SJSA1 (cell line): ENCODE measurements at places on chromosomes 12 and 14.

DNA sequence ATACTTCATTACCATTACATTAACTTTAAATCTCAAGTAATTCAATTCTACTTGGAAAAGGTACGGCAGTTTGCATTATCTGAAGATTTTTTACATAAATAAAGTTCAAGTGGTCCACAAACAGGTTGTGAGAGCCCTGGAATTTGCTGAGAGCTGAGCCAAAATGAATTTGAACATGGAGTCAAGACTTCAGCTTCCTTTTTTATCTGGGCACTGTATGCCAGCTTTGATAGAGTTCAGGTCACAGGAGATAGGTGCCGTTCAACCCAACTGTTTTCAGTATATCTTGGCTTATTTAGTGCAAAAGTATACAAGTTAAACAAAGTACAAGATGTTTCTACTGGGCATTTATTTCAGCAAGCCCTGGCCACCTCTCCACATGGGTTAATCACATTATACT lies 28.8 kb downstream of the HNRNPC start:
- no peak for DNase-seq

- DNase-seq = no peak
Measured at GRCh38 chr12:12947902-12948301, 4.1 kb downstream of the GPRC5D start.

DNA sequence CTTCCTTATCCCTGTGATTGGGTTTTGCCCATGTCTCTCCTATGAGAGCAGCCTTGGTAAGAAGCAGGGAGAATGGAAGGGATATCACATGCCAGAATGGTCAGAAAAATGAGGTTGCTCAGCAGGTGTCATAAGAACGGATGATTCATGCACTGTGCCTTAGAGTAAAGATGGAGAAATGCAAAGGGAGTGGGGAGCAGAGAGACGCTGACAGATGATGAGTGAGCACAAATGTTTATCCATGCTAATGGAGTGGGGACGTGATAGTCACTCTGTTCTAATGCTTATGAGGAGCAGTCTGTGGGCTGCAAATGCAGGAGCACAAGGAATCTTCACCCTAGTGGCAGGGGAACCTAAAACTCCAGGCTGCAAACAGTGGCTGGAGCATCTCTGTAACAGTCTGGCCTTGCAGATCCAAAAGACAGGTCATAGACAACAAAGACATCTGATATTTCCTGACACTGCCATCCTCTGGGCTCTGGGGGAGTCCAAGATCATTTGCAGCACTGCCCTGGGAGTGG lies 243.2 kb downstream of the CACNA1C start:
- no peak for DNase-seq

DNA sequence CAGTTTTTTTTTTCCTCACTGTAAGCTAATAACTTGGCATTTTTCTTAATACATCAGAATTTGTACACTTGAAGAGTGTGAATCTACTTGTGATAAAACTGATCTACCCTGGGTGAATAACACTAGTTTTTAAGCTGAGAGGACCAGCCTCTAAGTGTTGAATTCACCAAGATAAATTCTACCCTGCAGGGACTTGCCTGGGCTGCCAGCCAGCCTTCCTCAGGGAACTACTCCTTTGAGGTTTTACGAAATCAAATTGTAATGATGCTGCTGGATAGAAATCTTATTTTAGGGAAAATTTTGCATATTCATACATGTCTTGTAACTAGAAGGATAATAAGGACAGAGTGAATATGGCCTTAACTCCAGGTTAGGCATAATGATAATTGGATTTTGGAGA lies 1.9 kb downstream of the MED21 start:
- DNase-seq = no peak

- no peak for DNase-seq
Measured at GRCh38 chr12:24595652-24596235, 353.2 kb downstream of the BCAT1 start.

DNA sequence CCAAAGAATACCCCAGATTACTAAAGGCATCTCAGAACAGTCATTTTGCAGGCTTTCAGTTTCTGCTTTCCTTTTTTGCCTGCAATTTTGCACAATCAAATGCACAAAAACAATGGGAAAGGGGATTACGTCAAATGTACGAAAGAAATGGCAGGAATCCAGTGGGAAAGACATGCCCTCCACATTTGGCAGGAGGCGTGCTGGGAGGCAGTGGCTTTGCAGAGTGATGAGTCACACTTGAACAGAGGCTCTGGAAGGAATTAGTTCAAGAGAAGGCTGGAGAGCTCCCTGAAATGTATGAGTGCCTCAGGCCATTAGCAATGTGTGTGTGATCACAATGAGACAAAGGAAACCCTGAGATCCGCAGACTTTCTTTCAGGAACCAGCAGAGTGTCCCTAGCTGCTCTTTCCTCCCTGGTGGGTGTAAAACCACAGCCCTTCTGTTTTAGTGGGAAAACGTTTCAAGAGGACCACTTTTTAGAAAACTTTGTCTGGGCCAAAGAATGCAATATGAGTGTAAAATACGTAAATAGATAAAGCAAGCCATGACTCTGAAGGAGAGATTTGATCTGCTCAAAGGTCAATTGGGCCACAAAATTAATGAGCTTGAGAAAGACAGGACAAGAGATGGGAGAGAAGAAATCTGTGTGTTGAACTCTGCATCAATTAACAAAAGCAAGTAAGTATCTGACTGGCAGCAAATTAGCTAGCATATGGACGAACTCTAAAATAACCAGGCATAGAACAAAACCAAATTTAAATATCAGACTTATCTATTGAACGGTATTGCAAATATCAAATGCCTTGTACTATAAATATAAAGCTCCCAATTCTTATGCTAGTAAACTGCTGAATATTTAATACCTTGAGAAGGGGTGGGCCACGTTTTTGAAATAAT lies 155.4 kb upstream of the PDE3A start:
- DNase-seq = peak; percentile 97

DNA sequence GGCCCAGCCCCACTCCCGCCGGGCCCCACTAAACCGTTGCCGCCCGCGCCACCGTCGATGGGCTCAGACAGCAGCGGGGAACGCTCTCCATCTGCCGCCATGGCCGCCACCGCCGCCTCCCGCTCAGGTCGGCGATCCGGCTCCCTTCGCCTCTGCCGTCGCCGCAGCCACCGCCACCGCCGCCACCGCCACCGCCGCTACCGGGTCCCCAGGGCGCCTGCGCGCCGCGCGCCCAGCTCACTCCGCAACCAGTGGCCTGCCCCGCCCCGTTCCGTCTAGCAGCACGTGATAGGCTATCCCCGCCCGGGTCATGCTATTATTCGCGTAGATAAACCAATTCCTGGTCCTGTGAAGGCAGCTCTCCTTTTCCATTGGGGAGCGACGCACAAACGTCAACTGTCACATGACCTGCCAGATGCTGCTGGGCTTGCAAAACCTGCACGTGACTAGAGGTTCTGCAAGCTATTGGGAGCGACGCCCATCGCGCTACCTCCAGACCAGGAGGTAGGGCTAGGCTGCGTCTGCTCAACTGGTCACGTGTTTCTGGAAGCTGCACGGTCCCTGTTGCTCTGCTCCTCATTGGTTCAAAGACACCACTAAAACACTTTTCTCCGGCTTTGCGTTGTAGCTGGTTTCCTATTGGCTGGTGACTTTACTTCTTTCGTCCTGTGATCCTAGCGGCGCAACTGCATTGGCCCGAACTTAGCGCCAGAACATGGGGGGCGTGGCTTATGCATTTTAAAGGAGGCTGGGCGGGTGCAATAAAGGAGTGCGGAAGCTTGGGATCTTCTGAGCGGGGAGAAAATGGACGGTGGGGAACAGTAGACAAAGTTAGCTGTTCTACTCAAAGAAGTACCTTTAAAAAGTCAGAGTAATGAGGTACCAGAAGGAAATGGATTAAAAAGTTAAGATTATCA lies at the start of gene PIP4P1:
PIP4P1 (minus strand) TSS at position 210 of the 917 bp plus-strand sequence; CDS start at position 101, 109 bp downstream.
- DNase-seq = peak; percentile 97

- DNase-seq = no peak
Measured at GRCh38 chr12:120642826-120643225, 2.4 kb downstream of the CABP1 start.

DNA sequence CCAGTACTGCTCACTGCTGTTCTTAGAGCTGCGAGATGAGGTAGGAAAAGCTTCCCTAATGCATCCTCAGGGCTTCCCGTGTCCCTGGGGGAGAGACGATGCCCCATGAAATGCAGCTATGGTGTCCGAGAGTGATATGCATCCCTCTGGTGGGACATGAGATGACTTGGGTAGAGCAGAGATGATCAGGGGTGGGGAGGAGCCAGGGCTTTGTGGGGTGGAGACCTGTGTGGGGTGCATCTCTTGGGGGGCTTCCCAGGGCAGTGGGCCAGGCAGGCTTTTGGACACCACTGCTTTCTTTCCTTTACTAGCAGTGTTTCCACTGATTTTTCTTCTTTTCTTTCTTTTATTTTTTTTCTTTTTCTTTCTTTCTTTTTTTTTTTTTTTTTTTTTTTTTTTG lies 147.3 kb downstream of the ADGRD1 start:
- no peak for DNase-seq

DNA sequence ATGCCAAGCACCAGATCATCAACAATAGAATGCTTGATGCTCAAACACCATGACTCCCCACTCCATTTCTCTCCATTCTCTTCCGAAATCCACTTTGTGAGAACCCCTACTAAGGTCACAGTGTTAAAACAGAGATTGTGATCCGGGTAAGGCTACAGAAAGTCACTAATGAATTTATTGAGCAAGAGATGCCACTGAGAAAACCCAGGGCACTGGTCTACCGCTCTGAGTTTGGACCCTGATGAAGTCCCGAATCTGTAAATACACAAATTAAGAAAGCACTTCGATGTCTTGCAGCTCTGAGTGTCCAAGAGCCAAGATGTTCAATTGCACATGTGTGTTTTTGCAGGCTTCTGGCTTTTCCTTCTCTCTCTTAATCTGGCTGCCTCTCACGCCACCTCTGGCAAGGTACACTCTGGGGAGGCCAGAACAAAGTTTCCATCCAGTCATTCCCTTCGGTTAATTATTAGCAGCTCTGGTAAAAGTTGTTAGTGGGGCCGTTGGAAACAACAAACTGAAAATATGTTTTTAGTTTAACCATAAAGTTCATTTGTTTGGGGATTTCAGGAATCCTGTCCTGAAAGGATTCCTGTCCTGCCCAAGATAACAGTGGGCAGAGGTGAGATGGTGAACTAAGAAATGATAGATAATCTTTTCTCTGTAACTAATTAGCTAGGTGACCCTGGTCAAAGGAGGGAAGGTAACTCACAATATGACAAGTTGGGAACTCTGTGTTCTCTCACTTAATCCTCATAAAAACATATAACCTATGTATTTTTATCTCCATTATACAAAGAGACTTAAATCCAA lies 75.4 kb downstream of the BTG1 start:
- no peak for DNase-seq

DNA sequence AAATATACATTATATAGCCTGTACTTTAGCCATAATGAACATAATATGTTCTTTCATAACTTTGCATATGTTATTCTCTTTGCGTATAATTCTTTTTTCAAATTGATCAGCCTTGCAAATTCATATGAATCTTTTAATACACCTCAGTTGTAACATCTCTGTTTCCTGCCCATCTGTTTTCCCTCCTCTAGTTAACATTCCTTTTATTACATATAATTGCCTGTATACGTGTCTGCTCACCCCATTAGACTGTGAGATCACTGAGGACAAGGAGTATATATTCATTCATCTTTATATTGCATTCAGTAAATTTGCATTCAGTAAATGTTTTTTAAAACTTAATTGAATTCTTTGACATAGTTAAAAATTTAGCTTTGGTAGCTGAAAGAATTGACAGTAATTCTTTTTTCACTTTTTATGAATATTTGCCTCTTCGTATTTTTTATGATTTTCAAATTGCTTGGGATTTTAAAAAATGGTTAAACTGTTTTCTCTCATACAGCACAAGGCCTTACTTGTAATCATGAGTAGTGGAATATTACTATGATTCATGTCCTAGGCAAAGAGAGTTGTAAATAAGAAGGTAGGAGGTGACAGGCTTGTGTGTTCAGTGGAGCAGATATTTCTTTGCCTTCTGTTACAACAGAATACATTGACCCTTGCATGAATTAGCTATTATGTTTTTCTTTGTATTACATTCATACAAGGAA lies 32.8 kb upstream of the KLHL42 start:
- DNase-seq = no peak

GRCh38 chr12:132125736-132126135 lies 18.4 kb downstream of the DDX51 start:
- no peak for DNase-seq

- DNase-seq = no peak
Measured at GRCh38 chr12:130308393-130308792, 29.3 kb upstream of the PIWIL1 start.

DNA sequence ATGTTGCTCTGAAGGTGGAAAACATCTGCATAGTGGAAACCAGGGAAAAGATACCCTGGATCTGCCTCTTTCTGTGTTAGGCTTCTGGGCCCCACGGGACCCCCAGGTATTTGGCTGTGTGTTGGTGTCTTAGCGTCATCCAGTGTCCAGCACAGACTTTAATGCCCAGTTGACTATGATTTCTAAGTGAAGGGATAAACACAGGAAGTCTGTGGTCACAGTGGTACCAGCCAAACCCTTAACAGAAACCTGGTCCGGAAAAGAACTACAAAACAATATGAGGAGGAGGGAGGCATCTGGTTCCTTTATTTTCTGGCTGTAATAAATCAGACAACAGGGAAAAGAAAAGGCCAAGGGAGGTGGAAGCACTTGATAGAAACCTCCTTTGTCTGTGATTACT lies 56.4 kb downstream of the CMKLR1 start:
- DNase-seq = no peak

DNA sequence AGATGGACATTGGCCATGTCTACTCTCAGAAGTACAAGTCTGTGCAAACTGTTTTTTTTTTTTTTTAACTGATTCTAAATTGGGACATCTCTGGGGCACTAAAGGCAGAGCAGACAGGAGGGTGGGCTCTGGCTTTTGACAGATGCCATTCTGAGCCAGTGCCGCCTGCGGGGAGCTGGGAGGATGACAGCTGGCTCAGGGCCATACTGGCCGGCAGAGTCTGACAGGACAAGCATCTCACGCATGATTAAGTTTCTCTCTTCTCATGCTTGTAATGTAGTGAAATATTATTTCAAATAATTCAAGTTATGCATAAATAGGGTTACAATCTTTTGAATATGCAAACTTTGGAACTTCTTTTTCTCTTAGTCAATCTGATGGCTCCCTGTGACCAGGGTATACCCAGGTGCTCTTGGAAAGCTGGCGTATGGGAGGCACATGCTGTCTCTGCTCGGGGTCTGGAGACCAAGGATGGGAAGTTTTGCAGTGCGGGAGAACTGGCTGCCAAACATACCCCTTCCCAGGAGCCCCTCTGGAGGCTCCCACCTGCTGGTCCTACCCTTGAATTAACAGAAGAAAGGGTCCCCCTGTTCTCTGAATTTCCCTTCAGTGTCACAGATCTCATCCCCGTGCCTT lies 7.6 kb downstream of the CDCA4 start:
- no peak for DNase-seq

GRCh38 chr12:28456934-28457710 lies 266.9 kb downstream of the CCDC91 start:
- no peak for DNase-seq

GRCh38 chr14:99808154-99808505 lies 14.9 kb downstream of the EML1 start:
- no peak for DNase-seq

GRCh38 chr12:71552728-71553501 lies 110.7 kb downstream of the ZFC3H1 start:
- no peak for DNase-seq
